Stimulated activated CD8-positive, alpha-beta memory T cell treated with anti-CD3 and anti-CD28 coated beads, Interleukin-2, amount 100 ng/mL, for 1 hour (primary cell): ENCODE measurements at places on chromosomes 4 and X.

GRCh38 chr4:37779896-37780295, 46.6 kb upstream of the PGM2 start:
- DNase-seq = no peak

GRCh38 chr4:142292231-142292630, 553.9 kb downstream of the INPP4B start:
- no peak for DNase-seq

GRCh38 chrX:46072791-46073190, 472.4 kb downstream of the ZNF674 start:
- DNase-seq = no peak

- no peak for DNase-seq
These were observed 321.9 kb upstream of the GIMD1 start for GRCh38 chr4:106690487-106690886.

DNA sequence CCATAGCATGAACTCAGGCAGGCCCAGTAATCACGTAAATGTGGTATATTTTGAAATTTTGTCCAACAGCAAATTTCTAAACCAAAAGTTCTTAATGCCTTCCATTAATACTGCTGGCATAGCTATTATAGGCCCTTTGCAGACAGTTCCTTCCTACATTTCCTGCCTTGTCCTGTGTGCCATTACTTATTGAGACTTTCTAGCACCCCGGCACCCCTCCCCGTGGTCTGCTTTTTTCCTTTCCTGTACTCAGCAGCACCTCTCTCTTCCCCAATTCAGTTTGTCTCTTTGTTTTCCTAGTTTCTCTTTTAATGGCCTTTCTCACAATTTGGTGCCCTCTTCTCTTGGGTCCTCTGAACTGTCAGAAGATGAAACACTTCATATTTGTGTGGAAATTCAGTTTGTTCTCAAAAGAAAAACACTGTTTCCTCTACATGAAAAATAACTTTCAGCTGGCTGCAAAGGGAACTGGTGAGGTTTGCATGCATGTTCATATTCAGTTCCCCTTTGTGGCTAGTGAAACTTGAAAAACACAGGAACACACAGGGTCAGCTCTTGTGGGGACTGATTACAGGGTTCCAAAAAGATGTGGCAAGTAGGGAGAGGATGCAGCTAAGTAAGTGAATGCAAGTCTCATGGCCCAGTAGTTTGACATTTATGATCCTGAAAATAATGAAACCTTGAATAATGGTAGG, 17.1 kb downstream of the GPR34 start:
- no peak for DNase-seq

- DNase-seq = no peak
These were observed 198.1 kb upstream of the PUDP start for GRCh38 chrX:7346021-7346420.

DNA sequence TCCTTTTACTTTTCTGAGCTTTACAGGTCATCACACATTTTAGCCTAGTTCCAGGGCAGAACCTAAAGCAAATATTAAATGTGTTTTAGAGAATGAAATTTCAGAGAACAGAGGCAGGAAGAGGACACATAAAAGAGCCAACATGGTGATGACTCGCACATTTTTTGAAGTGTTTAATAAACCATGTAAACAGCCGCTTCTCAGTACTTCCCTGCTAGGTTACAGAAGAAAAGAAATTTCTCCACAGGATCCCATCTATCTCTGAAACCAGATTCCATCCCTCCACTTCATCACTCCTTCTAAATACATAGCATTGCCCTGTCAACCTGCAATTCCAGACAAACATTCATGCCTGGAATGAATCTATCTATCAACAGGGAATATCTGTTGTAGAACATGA, 949.5 kb upstream of the PCDH7 start:
- no peak for DNase-seq

GRCh38 chr4:100504086-100504874, 13.5 kb downstream of the EMCN start:
- no peak for DNase-seq

DNA sequence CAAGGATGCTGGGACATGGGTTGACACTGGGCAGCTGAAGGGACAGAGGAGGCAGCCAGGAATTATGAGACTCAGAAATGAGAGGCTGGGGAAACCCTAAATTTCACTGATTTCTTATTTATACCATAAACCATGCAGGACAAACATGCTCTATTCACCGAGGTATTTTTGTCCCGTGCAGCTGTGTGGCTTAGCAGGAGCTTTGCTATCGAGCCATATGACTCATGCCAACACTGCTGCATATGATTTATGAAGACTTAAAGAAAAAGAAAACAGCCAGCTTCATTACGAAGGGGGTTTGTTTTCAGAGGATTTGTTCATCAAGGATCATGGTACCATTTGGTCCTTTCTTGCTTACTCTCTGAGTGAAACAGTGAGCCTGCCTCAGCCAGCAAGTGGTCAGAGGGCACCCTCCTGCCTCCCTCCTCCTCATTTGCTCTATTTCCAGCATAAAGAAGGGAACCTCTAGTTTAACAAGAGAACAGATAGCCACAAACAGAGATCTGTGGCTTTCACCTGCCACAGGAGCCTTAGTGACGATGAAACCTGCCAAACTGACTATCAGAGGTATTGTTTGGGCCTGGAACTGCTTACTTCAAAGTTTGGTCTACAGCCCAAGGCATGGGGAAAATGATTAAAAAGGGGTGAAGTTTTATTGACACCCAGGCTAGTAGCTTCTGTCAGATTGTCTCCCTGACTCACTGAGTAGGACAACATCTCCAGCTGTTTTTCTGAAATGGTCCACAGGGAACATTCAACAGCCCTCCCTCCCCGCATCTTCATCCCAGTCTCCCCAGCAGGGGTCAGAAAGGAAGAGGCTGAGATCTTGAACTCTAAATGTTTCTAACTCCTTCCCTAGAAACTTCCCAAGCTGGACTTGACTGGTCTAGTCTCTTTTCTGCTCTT, 80.1 kb upstream of the MAML3 start:
- DNase-seq = no peak

- no peak for DNase-seq
These were observed 6.0 kb upstream of the EFNB1 start for GRCh38 chrX:68822641-68823410.

DNA sequence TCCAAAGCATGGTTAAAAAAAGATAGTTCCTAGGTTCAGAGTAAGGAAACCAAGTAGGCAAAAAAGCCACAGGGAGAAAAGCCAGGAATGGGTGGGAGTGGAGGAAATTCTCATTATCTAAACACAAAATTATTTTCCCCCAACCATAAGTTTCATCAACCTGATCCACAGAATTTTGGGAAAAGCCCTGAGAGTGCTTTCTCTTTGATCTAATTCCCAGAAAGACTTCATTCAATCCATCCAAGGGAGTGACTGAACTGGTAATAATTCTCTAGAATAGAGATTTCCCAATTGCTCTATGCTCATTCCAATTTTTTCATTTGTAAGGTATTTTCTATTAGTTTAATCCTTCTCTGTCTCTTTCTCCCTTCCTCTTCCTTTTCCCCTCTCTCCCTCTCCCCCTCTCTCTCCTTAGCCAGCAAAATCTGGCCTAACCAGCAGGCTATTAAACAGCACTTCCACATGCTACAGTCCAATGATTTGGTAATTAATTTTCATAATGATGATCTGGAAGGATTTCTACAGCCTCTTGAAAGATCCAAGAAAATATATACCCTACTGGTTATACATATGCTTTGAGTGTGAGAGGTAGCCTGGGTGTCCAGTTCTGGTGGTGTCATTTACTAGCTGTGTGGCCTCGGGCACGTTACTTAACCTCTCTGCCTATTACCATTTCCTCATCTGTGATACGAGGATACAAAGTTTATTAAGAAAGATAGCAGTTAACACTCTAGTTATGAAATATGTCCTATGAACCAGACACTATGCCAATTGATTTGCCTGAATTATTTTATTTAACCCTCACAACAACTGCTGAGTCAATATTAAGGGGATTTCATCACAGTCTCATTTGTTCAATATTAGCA, 251.5 kb upstream of the RASGEF1B start:
- no peak for DNase-seq

DNA sequence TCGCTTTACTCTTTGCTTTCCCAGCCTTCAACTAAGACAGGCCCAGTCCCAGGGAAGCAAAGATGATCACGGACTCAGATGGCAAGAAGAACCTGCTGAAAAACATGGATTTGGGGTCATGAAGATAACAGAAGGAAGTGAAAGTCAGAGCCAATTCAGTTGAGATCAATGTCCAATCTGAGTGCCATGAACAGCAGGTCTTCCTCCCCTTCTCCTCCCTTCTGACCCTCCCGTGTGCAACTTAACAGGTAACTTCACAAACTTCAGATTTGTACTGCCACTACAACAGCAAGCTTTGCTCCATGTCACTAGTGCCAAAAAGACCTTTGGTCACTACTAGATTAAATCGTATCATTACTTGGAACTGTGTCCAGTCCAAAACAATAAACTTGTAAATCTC, 15.5 kb upstream of the SGMS2 start:
- no peak for DNase-seq

- DNase-seq = no peak
These were observed 132.2 kb downstream of the STIM2 start for GRCh38 chr4:26992657-26993361.

GRCh38 chr4:80492761-80493160, 157.2 kb downstream of the CFAP299 start:
- peak; percentile 25 for DNase-seq

- DNase-seq = no peak
These were observed 24.1 kb downstream of the ETDA start for GRCh38 chrX:135275973-135276372.

GRCh38 chr4:107252571-107252970, 216.5 kb upstream of the DKK2 start:
- no peak for DNase-seq

DNA sequence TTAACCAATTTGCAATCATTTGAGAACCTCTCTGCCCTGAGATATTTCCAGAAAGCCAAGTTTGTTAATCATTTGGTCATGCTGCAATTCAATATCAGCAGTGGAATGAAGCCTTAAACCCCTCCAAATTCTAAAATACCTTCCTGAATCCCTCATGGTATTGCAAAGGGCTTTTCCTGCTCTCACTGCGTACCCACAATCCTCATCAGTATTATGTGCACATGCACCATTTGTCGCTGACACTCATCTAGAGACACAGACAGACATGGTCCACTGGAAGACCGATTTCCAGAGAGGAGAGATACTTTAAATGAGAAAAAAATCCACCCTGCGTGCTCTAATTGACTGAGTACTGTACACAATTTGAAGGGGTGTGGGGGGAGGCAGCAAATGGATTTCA, 104.4 kb downstream of the GPC3 start:
- no peak for DNase-seq

DNA sequence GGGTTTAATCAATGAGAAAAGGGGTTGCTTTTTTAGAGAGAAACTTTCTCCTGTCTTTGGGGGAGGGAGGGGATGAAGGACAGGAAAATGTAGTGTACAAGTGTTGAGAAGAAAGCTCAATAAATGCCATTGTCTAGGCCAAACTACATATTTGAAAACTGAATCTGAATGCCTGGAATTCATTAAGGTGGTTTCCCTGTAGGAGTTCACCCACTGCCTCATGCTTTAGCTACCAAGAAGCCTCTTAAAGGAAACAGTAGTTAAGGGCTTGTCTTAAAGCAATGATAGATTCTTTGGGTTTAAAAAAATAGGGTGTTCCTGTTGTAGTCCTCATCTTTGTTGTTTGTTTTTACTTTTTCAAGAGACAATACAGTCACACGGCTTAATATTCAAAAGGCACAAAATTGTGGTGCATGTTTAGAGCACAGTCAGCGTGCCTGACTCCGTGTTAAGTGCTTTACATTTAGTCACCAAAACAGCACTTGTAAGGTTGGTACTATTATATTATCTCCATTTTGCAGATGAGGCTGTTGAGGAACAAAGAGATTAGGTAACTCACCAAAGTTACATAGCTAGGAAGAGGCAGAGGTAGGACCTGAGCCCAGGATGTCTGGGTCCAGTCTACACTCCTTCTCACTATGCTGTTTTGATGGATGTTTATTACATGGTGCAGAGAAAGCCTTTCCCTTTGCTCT, 46.0 kb downstream of the FNIP2 start:
- DNase-seq = no peak

- DNase-seq = no peak
These were observed 13.9 kb upstream of the DCK start for GRCh38 chr4:70979445-70980008.

GRCh38 chr4:2462218-2462991, 6.5 kb upstream of the RNF4 start:
- DNase-seq = peak; percentile 43

- no peak for DNase-seq
These were observed 1724.3 kb upstream of the TENM3 start for GRCh38 chr4:180518906-180519305.

DNA sequence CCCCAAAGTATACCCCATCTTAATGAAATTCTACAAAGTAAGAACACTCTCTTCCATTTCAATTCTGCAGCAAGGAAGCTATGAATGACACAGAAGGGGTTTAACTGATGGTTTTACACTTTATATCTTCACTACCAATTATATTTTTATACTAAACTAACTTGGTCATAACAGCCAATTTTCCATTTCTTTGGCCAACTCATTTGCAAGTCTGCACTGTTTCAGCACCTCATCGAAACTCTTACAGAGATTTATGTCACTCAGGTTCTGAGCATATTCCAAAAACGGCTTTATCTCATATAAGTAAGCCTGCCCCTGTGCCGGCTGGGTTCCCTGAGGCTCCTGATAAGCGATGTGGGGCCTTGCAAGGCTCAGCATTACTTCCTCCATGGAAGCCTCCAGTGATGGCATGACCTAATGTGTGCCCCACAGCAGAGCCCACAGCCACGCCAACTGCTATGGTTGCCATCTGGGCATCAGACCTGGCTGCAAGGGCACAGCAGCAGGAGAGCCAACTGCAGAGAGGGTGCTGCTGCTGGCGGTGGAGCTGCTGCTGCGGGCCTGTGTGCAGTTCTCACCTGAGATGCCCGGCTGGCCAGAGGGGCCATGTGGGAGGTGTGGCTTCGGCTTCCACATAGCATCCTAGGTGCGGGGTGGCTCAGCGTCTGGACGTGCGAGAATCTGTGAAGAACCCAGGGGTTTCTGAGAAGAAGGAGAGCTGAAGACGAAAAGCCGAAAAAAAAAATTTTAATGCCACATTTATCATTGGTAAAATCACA, 13.4 kb upstream of the IBSP start:
- no peak for DNase-seq

DNA sequence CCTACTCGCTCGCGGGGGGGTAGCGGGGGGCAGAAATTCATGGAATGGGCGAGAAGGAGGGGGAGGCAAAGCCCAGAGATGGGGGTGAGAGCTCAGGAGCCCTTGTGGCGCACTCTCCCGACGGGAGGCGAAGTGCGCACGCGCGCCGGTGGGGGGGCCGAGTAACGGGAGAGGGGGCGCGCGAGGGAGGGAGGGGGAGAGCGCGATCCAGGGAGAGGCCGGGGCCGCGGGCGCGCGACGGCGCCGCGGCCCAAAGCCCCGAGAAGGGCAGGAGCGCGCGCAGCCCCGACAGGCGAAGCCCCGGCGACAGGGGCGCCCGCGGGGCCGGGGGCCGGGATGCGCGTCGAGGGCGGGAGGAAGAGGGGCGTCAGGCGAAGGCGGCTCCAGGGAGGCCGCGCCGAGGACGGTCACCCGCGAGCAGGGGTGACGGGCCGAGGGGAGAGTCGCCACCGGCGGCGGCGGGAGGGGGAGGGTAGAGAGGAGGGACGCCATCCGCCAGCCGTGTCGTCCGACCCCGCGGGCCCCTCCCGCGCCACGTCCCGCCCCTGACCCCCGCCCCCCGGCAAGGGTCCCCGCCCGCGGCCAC, 421 bp downstream of the MECP2 start:
- peak; percentile 63 for DNase-seq

GRCh38 chr4:144208074-144208473, 67.6 kb upstream of the GYPA start:
- no peak for DNase-seq
